ENCODE measurements at places on chromosomes 1 and 21.

DNA sequence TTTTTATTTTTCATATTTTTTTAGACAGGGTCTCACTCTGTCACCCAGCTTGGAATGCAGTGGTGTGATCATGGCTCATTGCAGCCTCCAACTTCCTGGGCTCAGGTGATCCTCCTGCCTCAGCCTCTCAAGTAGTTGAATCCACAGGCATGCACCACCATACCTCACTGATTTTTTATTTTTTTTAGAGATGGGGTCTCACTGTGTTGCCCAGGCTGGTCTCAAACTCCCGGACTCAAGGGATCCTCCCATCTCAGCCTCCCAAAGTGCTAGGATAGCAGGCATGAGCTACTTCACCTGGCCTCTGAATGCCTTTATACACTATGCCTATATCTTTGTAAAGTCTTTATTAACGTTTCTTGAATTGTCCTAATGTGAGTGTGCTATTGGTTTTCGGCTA, 10.4 kb upstream of the NPPB start:
- DNase-seq = no peak

- DNase-seq = no peak
Observed at GRCh38 chr1:196689001-196689400, 37.2 kb downstream of the CFH start.

DNA sequence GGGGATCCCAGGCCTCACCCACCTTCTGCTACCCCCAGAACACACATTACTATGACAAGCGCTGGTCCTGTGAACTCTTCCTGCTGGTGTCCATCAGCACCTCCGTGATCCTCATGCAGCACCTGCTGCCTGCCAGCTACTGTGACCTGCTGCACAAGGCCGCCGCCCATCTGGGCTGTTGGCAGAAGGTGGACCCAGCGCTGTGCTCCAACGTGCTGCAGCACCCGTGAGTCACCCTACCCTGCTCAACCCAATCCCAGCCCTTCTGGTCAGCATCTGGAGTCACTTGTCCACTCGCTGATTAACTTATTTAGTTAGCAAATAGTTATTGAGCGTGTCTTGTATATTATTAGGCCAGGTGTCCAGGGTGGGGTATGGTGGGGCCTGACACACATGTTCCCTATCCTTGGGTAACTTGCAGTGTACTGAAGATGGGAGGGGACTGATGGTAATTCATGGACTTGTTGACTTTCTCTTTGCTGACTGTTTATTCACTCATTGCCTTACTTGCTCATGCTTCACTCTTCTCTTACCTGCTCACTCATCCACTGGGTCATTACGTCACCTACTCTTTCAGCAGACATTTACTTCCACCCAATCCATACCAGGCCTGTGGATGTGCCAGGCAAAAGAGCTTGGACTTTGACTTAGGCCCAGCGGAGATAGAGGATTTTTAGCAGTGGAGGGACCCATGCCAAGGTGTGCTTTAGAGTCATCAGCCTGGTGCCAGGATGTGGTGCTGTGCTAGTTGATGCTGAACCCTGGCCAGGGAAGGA, 12.9 kb upstream of the KPNA6 start:
- no peak for DNase-seq

GRCh38 chr1:234899041-234899729, 229.5 kb downstream of the TOMM20 start:
- DNase-seq = no peak

DNA sequence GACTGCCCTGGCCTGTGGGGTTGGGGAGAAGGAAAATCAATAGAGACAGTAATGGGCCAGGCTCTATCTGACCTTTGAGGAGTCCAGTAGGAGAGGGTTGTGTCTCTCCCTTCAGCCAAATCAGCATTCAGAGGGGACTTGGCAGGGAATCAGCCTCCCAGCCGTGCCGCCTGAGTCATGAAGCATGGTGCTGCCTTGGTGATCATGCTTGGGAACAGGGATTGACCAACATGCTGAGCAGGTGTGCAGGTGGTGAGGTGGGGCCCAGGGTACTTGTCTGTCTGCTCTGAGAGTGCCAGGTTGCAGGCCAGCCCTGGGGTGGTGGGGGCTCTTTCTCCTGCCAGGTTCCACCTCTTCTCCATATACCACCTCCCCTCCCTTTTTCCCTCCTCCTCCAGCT, 58.9 kb upstream of the TLR5 start:
- no peak for DNase-seq

- no peak for DNase-seq
Observed at GRCh38 chr21:45423201-45423955, 18.4 kb downstream of the COL18A1 start.

- DNase-seq = no peak
Observed at GRCh38 chr1:75136921-75137641, 2.9 kb downstream of the LHX8 start.

- DNase-seq = no peak
Observed at GRCh38 chr1:197327776-197328364, 59.8 kb downstream of the CRB1 start.

- DNase-seq = no peak
Observed at GRCh38 chr21:38804789-38805327, 871 bp upstream of the ETS2 start.

DNA sequence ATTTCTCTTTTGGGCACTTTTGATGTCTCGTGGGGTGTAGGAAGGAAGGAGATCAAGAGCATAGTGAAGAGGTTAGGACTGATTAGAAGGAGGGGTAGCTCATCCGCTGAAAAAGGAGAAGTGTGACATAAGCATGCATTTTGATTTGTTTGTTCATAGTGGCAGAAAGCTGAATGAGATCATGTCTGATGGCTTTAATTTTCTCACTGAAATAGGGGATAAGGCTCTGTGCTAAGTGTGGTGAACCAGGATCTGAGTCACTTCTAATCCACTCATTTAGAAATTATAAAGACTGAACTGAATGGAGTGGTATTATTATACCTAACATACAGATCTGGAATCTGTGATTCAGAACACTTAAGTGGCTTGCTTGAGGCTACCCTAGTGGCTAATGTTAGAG, 344.5 kb downstream of the PDE4B start:
- no peak for DNase-seq

DNA sequence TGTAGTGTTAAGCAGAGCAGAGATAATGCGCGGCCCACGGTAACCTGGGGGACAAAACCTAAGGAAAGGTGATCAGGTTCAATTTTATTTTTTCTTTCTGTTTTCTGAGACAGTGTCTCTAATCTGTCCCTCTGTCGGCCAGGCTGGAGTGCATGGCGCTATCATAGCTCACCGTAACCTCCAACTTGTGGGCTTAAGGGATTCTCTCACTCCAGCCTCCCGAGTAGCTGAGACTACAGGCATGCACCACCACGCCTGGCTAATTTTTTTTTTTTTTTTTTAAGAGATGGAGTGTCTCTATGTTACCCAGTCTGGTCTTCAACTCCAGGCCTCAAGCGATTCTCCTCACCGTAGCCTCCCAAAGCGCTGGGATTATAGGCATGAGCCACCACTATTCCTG, 724 bp upstream of the ANKRD35 start:
- DNase-seq = no peak
